ENCODE measurements at places on chromosomes 13 and 19. TPM values are rescaled to one million over a fixed set of nuclear protein-coding genes. Genes with fewer than 3 reads are reported as not detected.

WDR18 gene
- 67.5 TPM for total RNA-seq

ELF1 gene
- total RNA-seq, result 30.7 TPM

RABAC1 gene
- total RNA-seq, result 281 TPM

RGS9BP gene
- 0.48 TPM for total RNA-seq

RFPL4A gene
- 0.35 TPM for total RNA-seq

ZNF610 gene
- total RNA-seq, result not detected

CGB1 gene
- not detected for total RNA-seq

S1PR2 gene
- total RNA-seq, result 1.1 TPM

KIR2DL4 gene
- not detected for total RNA-seq

CYP2F1 gene
- not detected for total RNA-seq

TEX101 gene
- total RNA-seq, result not detected

ZNF536 gene
- not detected for total RNA-seq

CAMSAP3 gene
- total RNA-seq, result 6.1 TPM

ZNF665 gene
- not detected for total RNA-seq

PCID2 gene
- 42.0 TPM for total RNA-seq

FAM32A gene
- 95.1 TPM for total RNA-seq

MBD3L4 gene
- not detected for total RNA-seq

PODNL1 gene
- total RNA-seq, result 0.62 TPM

CCDC61 gene
- total RNA-seq, result 3.7 TPM

YJEFN3 gene
- total RNA-seq, result 5.0 TPM

IL12RB1 gene
- not detected for total RNA-seq

ZNF440 gene
- total RNA-seq, result not detected

ZSCAN4 gene
- total RNA-seq, result not detected

HS6ST3 gene
- total RNA-seq, result not detected

KRTDAP gene
- not detected for total RNA-seq

PSG1 gene
- 0.15 TPM for total RNA-seq

SH2D3A gene
- 17.2 TPM for total RNA-seq

All from A549 treated with Mapracorat at 1 μM for 4 hours (cell line).